AG04449 (cell line): ENCODE measurements at places on chromosomes 16 and 17.

- no peak for DNase-seq
Measured at GRCh38 chr16:66947302-66948065, 12.2 kb downstream of the CES2 start.

DNA sequence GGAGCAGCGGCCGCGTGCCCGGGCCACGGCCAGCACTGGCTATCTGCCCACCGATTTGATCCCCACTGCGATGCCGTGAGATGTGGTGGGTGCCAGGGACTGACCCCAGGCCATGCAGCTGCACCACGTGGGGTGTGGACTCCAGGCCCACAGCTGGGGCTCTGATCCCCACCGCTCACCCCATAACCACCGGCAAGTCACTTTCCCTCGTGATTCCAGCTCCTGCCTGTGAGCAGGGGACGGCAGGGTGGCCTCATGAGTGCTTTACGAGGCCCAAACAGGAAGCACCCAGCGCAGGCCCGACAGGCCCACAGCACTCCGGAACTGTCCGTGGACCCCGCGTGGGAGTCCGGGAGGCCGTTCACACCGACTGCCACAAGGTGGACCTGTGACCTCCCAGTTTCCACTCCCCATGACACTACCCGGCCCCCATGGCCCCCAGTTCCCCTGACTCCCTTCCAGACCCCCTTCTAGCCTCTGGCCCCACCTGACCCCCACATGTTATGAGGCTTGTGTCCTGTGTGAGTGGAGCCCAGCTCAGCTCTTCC, 616 bp downstream of the PTX4 start:
- no peak for DNase-seq

GRCh38 chr16:11140466-11140865, 115.5 kb downstream of the SOCS1 start:
- DNase-seq: no peak

- DNase-seq: no peak
Measured at GRCh38 chr16:80994451-80994850, 12.2 kb downstream of the CMC2 start.

DNA sequence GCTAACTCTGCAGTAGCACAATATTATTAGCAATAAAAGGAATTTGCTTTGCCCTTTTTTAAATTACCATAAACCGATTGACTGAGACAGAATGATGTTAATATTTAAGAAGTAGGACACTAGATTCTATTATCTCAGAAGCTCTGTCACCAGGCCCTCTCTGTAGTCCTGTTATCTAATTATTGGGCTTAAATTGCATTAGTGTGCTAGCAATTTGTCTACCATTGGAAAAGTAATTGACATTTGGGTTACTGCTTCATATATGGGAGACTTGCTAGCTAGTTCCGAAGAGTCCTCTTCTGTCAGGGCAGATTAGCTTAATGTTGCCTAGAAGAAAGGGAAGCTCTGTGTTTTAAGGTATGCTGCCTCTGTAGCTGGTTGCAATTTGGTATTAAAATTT, 1107.3 kb upstream of the EEF2KMT start:
- DNase-seq: no peak

GRCh38 chr17:7027335-7027734, 4.5 kb downstream of the BCL6B start:
- no peak for DNase-seq

DNA sequence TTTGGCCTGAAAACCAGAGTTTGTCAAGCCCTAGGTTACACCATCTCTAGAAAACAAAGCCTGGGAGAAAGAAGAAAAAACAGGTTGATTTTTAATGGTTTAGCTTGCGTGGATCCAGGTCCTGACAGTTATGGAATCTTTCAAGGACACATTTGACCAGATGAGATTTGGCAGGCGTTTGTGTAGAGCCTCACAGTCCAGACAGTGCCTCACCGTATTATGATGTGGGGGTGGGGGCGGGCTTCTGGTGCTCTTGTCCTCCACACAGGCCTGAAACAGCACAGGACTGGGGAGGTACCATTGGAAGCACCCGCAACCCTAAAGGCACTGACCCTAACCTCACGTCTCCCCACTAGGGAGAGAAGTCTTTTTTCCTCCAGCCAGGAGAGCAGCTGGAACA, 19.6 kb downstream of the MVP start:
- DNase-seq: no peak

DNA sequence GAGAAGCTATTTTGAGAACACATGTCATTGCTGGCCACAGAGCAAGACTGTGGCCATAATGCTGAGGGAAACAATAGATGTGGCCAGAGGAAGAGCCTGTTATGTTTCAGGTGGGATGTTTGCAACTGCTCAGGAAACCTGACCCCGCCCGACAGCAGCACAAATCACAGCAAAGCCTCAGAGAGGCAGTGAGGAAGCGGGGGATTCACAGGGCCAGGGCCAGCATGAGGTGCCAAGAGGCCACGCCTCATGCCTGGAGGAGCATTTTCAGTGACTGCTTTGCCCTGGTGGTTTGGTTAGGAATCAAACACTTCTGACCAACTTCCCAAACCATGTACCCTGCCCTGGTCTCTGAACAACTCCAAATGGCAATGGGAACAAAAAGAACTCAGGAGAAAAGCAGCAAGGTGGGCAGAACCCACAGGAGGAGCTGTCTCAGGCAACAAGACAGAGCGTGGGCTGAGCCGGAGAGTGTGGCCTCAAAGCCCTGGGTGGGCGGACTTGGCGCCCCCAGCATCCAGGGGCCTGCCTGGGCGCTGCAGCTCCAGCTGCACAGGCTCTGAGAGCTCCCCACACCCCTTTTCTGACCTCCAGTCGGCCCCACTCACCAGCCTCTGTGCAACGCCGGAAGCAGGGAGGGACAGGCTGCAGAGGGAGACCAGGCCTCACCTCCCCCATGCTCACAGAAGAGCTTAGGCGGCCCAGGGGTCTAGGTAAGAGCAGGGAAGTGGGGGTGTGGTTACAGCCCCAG, 20.6 kb downstream of the HIC1 start:
- no peak for DNase-seq

DNA sequence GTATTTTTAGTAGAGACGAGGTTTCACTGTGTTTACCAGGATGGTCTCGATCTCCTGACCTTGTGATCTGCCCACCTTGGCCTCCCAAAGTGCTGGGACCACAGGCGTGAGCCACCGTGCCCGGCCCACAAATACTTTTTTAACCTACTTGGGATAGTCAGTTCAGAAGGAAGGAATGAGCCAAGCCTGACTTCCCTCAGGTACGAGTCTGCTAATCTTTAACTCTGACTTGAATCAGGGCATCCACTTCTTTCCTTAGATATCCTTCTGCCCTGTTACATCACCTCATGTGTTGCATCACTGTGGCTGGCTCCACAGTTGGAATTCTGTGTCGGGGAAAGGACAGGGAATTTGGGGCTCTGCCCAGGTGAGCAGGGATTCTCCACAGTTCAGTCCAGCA, 120.8 kb downstream of the MSI2 start:
- no peak for DNase-seq

DNA sequence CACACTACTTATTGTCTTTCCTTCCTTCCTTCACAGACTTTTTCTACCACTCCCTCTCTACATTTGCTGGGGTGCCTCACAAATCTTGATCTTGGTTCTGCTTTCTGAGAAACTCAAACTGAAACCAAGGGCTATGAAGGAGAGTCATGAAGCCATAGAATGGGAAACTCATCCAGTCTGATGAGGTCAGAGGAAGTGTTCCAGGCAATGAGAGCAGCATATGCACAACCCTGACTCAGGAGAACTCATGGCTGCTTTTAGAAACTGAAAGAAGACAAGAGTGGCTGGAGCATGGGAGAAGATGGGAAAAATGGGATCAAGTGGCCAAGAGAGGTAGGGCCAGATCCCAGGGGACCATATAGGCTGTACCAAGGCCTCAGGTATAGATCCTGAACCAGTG, 130.0 kb upstream of the TOX3 start:
- DNase-seq: no peak

GRCh38 chr17:81068411-81069134, 33.6 kb downstream of the BAIAP2 start:
- DNase-seq: no peak

- DNase-seq: no peak
Measured at GRCh38 chr17:5587438-5588032, 3.2 kb upstream of the NLRP1 start.

- no peak for DNase-seq
Measured at GRCh38 chr16:89319886-89320781, 102.6 kb downstream of the ZNF778 start.

- no peak for DNase-seq
Measured at GRCh38 chr17:76382351-76382802, 2.0 kb upstream of the SPHK1 start.

- no peak for DNase-seq
Measured at GRCh38 chr17:34776456-34777443, 184.5 kb downstream of the CCT6B start.

GRCh38 chr16:59046335-59046734, 312.2 kb upstream of the GOT2 start:
- peak; percentile 23 for DNase-seq

DNA sequence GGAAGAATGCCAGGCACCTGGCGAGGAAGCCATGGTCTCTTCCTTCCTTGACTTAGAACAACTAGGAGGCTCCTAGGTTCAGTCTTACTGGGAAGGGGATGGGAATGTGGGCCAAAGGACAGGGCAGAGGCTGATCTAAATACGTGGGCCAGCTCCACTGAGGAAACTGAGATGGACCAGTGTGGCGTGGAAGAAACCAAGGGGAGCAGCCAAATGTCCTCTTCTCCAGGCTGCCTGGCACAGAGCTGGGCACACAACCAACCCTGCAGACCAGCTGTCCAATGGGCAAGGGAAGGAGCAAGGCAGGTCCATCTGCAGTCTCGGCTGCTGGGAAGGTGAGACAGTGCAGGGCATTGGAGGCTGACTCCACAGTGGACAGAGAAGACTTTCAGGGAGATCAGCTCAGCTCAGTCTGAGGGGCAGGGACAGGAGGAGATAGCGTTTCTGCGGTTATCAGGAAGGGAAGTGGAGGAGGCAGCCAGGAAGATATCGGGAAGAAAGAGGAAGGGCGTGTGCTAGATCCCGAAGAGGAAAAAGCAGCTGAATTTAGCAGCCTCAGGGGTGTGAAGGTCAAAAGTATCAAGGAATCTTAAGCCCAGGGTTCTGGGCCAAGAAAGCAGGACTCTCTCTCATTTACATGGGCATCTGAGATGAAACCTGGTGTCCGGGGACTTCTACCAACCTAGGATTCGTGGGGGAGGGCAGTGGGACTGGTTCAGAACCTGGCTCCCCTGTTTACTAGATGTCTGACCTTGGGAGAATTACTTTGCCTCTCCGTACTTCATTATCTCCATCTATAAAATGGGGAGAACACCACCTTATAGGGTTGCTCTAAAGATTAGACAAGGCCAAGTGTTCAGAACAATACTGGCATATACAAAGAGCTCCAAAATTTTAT, 1.8 kb downstream of the KIFC3 start:
- DNase-seq: no peak

- no peak for DNase-seq
Measured at GRCh38 chr16:71514476-71514875, 11.8 kb upstream of the CHST4 start.

GRCh38 chr16:56309008-56309407, 116.3 kb downstream of the AMFR start:
- DNase-seq: no peak

DNA sequence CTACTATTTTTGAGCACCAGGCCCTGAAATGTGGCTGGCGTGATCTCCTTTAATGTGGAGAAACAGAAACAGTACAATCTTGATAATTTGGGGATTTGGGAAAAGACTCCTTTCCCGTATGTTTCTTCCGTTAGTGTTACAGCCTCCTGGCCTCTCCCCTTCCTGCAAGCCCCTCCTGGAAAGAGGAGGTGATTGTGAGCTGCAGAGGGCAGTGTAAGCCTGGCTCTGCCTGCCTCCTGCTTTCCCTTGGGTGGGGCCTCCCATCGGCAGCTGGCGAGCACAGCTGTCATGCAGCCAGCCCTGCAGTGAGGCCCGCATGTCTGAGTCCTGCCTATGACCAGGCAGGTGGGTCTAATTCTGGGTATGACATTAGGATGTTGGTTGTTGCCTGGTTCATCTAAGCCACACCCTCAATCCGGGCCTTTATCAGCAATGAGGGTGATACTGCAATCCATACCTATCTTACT, 48.7 kb upstream of the WSB1 start:
- peak; percentile 41 for DNase-seq

DNA sequence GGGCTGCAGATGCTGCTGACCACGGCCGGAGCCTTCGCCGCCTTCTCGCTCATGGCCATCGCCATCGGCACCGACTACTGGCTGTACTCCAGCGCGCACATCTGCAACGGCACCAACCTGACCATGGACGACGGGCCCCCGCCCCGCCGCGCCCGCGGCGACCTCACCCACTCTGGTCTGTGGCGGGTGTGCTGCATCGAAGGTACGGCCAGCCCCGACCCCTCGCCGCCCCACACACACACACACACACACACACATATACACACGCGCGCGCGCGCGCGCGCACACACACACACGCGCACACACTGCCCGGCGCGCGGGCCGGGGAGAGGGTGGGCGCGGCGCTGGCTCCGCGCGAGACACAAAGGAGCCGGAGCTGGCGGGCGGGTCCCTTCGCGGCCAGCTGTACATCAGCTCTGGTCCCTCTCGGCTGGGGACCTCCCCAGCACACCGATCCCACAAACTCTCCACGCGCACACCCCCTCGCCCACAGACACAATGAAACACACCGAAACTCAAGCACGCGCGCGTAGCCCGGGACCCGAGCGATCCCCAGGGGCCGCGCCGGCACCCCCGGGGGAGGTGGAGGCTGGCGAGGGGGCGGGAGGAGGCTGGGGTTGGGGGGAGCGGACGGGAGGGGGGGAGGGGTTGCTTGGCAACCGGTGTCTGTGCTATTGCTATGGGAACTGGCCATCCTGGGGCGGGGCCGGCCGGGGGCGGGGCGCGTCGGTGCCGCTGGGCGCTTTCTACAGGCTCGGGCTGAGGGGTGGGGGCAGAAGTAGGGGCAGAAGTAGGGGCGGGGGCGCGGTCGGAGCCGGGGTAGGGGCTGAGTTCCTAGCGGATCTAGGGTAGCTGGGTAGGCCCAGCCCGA, 658 bp downstream of the CACNG4 start:
- DNase-seq: no peak

- DNase-seq: no peak
Measured at GRCh38 chr17:68599091-68599490, 2.1 kb downstream of the FAM20A start.

- no peak for DNase-seq
Measured at GRCh38 chr17:41452281-41452680, 11.5 kb upstream of the KRT38 start.

DNA sequence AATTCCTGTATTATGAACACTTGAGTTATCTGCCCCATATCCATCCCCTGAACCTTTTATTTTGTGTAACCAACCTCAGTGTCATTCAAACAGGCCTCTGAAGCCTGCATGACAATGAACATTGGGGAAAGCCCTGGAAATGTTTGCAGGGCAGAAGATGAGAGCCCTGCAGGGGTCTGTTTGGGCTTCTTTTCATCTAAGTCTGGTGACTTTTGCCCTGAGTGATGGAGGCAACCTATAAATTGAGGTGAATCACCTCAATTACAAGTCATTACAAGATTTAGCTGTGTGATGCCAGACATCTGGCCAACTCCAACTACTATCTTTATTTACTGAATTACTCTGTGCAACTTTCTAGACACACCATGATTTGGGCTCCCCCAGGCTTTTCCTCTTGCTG, 189.2 kb downstream of the MAF start:
- no peak for DNase-seq
